HFF-Myc (cell line): ENCODE measurements at places on chromosomes 16 and 17.

DNA sequence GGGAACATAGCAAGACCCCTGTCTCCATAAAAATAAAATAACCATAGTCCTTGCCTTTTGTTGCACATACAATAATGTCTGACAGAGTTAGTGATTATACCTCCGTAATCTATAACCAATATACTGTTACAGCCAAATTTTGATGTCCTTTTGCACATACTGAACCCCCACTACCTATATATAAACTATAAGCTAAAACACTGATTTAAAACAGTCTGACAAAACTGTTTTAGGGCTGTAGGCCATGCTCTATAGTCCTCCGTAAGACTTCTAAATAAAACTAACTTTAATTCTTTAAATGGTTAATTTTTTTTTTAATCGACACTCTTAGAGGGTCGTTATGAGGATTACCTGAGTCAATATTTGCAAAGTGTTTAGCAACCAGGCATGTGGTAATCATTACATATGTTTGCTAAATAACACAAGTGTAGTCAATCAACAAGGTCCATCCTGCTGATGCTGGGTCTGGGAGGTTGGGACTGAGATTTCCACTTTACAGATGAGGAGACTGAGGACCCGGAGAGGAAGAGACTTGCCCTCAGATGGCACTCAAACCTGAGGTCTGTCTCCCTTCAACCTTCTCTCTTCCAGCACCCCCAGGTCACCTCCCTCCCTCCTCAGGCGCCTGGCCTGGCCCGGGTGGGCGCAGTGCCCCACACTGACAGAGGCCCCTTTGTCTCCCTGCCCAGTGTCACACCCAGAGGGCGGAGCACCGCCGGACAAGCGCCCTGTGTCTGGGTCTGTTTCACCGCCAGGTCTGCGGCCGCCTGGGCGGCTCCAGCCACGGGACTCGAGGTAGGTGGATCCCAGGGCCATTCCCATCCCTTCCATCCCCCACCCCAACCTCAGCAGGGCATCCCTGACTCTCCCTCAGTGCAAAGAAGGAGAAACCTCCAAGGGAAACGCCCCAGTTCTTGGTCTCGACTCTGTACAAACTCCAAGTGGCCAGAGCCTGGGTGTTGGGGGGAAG lies 10.3 kb downstream of the ZNF385C start:
- DNase-seq, result no peak

DNA sequence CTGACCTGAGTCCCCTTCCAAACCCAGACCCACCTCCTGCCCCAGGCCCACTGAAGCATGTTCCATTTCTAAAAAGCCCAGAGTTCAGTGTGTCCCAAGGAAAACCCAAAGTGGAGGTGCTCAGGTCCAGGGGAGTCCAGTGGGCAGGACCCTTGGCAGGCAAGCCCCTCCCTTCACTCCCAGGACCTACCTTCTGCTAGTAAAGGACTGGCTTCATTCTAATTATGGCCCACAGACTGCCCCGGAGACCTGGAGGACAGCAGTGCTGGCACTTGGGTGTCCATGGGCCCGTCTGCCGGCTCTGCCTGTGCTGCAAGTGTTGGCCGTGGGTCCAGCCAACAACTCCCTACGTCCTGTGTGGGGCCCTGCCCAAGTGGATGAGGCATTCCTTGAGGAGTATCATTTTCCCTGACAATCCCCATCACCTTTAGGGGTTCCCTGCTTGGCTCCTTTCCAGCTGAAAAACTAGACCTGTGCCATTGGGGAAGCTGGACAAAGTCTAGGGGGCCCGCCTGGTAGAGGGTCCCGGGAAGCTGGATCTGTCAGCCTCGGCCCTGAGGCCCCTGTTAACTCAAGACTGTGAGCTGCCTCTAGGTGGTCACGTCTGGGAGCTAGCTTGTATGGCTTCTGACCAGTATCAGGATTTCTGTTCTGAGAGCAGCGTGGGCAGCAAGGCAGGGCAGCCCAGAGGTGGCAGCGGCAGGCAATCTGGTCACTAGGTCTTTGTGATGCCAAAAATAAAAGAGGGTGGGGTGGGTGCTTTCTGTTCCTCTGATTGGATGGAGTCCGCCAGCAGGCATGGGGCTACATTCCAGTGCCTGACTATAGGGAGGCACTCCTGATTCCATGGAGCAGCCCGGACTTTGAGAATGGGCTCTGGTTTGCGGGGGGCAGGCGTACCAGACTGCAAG lies 8.2 kb downstream of the CBX2 start:
- no peak for DNase-seq

GRCh38 chr16:85612801-85613603 lies at the start of gene GSE1:
Gene GSE1 (plus strand): TSS chr16:85613322. CDS start chr16:85613392, 70 bp downstream.
- peak; percentile 57 for DNase-seq

DNA sequence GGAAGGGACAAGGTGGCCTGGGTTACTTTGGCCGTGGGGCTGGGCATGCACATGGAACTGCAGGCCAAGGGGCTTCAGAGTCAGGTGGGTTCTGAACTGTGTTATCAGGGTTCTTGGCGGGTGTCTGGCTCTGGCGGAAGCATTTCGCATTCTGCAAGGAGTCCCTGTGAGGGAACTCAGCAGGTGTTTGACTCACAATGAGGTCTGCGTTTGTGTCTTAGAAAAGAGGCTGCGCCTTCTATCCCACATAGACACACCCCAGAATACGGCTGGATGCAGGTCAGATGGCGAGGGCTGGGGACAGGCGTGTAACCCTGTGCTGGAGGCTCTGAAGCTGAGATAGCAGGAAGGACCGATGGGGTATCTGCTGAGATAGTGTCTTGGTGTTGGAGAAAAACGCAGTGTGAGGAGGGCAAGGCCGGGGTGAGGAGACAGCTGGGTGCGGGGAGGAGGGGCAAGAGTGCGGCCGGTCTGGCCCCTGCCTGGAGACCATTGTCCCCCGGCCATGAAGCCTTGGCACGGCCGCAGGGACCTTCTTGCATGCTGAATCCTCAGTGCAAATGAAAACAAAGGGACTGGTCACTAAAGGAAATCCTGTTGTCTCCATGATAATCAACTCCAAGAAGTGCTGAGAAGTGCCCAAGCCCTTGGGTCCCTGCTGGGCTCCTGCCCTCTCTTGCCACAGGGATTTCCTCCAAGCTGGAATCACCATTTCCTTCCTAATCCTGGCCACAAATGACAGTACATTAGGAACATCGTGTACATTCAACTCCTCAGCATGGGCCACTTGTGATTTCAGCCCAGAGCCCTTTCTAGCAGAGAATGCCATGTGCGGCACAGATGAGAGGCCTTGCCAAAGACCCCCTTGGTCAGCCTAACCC lies 22.8 kb upstream of the MTSS2 start:
- no peak for DNase-seq

- peak; percentile 86 for DNase-seq
Measured at GRCh38 chr16:88772871-88773811, 11.9 kb downstream of the PIEZO1 start.

GRCh38 chr16:495127-495748 lies 32.3 kb upstream of the CAPN15 start:
- no peak for DNase-seq

DNA sequence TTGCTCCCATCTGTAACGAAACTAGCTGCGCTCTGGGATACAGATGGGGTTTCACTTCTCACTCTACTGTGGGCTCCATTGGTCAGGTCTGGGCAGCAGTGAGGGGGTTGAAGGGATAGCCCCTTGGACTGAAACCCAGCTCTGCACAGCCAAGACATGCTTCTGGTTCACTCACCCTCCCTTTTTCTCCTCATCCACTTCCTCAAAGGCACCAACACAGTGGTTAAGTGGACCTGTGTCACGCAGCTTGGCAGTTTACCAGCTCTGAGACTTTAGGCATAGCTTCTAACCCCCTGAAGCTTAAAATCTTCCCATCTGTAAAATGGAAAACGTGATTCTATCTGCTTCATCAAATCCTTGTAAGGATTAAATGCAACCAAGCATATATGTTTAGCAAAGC lies 11.5 kb upstream of the KRT38 start:
- DNase-seq, result no peak

DNA sequence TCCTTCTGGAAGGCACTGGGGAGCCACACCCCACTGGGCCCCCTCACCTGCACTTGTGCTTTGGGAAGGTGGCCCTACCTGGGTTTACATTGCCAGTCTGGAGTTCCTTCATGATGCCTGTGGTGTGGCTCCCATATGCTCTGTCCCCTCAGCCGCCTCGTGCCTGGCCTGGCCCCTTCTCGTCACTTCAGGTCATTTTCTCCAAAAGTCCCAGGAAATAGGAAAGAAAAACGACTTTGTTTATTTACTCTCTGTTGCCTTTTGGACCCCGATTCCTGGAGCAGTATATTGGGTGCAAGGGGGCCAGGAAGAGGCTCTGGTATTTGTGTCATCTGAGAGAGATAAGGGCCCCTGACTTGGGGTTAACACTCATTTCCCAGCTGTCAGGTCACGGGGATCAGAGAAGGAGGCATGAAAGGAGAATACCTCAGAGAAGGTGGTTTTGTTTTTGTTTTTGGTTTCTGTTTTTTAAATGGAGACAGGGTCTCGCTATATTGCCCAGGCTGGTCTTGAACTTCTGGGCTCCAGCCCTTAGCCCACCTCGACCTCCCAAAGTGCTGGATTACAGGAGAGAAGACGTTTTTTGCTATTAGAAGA lies 4.7 kb downstream of the SOCS3 start:
- DNase-seq, result no peak

DNA sequence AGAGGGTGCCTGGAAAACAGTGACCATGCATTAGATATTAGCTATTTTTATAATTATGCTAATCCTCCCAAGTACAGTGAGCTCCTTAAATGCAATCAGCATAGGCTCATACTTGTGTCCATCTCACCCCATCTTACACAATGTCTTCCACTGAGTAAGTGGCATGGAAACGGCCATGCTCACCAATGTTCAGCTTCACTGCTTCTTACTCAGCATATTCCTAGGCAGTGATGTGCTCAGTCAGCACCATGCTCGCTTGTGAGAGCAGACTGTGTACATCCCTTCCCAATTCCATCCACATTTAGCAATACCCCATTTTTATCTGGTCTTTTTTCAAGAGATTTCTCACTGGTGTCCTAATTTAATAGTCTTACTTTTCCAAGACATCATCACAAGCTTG lies 454.8 kb upstream of the SOX9 start:
- DNase-seq, result no peak

GRCh38 chr17:266701-267667 lies 85.5 kb upstream of the DOC2B start:
- no peak for DNase-seq

DNA sequence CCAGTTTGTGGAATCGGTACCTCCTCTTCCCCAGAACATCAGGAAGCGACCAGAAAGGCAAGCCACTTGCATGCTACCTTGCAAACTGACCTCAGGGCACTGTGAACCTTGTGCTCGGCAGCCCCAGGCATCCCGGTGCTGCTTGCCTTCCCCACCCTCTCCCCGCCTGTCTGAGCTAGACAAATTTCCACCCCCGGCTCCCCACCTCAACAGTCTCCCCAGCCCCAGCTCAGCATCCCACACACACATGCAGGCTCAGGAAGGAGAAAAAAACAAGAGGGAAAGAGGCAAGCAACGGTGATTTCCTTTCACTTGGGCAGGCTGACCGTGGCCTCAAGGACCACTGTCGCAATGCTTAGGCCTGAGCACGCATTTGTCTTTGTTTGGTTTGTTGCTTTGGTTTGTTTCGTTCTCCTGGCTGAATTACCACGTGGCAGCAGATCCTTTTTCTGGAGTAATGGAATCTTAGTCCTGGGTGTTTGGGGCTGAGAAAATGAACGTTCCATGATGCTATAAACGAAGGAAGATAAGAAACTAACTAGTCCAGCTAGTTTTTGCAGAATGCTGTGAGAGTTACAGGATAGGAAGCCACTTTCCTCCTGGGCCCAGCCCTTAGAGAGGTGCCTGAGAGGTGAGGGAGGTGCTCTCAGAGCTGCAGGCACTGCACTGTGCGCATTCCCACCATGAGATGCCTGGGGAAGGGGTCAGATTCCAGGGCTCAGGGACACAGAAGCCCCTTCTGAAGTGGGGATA lies 27.9 kb downstream of the SDK2 start:
- DNase-seq, result no peak

- peak; percentile 60 for DNase-seq
Measured at GRCh38 chr16:24538756-24539294, 541 bp upstream of the RBBP6 start.

DNA sequence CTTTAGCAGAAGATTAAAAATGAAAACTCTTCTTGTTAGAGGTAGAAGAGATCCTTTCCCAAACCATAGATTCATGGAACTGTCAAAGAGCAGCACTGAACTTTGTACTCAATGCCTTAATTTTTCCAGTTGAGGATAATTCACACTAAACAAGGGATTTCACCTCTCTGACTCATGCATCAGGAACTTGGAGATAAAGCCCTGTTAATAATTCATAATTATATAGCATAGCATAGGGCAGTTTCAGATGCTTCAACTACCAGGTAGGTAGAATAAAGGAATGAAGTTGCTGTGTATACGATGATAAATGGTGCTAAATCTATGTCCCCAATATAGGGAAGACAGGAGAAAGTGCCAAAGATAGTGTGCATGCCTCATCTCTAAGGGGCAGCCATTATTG lies 450.4 kb downstream of the MAF start:
- no peak for DNase-seq

DNA sequence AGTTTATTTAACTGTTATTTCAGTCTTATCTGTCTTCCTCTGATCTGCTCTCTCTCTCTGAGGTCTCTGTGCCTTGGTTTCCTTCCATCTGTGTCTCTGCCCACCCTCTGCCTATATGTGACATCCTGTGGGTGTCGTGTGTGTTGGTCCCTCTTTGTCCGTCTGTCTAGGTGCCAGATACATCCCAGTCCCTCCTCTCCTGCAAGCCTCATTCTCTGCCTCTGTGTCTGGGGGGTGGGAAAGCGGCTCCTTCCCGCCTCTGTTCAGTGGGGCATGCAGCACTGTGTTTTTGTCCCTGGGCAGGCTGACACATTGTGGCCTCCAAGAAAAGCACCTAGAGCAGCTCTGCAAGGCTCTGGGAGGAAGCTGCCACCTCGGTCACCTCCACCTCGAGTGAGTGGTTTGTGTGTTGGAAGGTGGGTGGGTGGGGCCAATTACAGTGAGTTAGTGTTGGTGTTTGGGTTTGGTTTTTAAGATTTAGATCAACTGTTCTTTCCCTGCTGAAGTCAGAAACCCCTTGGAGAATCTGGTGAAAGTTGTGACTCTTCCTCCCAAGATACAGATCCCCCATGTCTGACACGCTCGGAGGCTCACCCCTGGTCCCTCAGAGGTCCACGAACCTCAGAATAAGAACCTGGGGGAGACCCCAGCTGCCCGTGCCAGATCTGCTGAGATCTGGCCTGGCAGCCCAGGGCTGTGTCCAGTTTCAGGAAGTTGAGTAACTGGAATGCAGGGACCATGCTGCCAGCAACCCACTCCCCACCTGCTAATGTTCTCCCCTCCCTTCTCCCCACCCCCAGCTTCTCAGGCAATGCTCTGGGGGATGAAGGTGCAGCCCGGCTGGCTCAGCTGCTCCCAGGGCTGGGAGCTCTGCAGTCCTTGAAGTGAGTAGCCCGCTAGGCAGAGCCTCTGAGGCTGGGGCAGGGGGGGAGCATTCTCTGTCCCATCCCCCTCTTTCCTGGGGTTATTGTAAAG lies 50.9 kb upstream of the CPNE2 start:
- no peak for DNase-seq

GRCh38 chr17:1010586-1010985 lies 13.7 kb downstream of the TIMM22 start:
- no peak for DNase-seq

GRCh38 chr17:81579821-81580321 lies 27.7 kb upstream of the FAAP100 start:
- no peak for DNase-seq
